ENCODE measurements at places on chromosomes 4 and X.

DNA sequence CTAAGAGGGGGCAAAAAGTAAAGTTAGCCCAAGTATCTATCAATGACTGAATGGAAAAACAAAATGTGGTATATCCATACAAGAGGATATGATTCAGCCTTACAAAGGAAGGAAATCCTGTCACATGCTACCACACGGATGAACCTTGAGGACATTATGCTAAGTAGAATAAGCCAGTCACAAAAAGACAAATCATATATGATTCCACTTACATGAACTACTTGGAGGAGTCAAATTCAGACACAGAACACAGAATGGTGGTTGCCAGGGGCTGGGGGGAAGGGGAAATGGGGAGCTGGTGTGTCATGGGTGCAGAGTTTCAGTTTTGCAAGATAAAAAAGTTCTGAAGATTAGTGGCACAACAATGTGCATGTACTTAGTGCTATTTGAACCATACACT is 101.8 kb downstream of the SH3KBP1 start:
- DNase-seq = no peak

GRCh38 chr4:126213996-126214395 is 899.2 kb downstream of the FAT4 start:
- no peak for DNase-seq

- no peak for DNase-seq
Measured at GRCh38 chr4:56215141-56215783, 172.0 kb downstream of the AASDH start.

DNA sequence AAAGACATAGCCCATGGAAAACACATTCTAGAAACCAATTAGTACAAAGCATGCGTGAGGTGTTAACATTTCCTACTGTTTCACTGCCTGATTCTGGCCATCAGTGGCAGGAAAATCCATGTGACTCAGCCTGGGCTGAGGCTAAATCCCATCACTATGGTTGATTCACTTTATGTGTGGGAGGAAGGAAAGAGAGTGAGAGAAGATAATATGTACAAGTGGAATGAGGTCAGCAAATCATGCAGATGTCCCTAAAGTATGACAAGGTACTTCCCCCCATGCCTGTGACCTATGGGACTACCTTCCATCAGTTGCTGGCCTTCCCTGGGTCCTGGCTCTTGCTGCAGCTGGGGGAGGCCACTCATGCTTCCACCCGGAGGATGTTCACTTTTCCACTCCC is 64.2 kb upstream of the MAP3K15 start:
- no peak for DNase-seq

DNA sequence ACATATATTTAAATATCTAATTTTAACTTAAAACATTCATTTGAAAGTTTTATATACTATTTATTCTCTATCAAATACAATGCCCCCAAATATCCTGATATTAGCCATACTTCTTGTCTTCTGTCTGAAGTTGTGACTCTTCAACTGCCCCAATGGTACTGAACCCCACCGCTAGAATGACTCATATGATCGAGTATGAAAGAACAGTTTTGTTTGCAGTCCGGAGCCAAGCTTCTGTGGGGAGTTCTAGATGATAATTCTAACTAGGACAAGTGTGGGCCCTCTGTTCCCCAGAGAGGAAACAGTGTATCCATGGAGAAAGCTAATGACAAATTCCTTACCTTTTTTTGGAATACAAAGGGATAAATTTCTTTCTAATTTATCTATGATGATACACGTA is 24.7 kb upstream of the CT47A1 start:
- DNase-seq = no peak

- DNase-seq = no peak
Measured at GRCh38 chrX:28835991-28836390, 248.7 kb downstream of the IL1RAPL1 start.
